ENCODE measurements at places on chromosomes 3 and 15.

- DNase-seq: no peak
Measured at GRCh38 chr3:126850370-126851085, 132.4 kb upstream of the PLXNA1 start.

- DNase-seq: no peak
Measured at GRCh38 chr15:69819371-69819770, 278.3 kb downstream of the TLE3 start.

DNA sequence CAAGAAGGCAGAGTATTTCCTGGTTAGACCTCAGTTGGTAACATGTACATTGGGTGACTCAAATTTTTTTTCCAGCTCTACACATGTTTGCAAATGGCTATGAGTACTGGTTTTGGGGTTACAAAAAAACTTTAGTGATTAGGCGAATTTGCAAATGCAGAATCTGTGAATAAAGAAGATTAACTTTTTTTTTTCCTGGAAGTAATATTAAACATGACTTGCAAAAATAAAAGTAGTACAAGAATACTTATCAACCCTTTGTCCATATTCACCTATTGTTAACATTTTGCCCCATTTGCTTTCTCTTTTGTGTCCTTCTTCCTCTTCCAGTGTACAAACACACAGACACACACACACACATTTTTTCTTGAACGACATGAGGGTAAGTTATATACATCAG is 47.6 kb upstream of the RYK start:
- DNase-seq: no peak

GRCh38 chr3:42717306-42717705 is 14.7 kb upstream of the HHATL start:
- no peak for DNase-seq

DNA sequence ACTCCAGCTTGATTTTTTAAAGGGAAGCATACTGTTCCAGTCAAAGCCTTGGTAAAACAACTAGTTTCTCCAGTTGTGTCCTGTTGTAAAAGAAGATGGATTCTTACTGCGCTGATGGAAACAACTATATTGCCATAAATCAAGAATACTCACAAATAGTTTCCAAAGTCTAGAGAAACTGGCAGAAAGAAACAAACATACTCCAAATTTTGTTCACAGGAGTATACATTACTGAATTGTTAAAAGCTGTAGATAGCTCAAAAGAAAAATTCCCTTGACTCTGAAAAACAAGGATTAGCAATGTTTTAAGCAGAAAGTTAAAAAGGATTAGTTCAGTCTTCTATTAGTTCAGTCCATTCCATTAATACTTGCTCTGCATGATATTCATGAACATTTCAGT is 27.6 kb downstream of the SORD start:
- DNase-seq: no peak

DNA sequence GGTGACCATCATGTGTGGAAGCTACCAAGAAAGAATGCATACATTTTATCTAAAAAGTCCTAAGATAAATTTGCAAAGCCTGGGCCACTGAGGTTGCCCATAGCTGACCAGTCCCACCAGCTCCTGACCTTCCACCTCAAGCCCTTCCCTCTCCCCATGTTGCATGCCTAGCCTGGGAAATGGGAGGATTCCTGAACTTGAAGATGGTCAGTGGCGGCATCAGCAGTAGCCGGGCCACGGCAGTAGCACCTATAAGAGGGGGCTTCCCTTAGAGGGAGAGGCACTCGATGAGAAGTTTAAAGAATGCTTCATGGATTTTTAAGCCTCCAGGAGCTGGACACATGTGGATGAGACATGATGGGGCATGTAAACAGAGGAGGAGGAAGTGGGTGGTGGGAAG is 172.1 kb downstream of the KLF13 start:
- DNase-seq: no peak

GRCh38 chr3:179829401-179829800 is 176.6 kb downstream of the USP13 start:
- DNase-seq: no peak

DNA sequence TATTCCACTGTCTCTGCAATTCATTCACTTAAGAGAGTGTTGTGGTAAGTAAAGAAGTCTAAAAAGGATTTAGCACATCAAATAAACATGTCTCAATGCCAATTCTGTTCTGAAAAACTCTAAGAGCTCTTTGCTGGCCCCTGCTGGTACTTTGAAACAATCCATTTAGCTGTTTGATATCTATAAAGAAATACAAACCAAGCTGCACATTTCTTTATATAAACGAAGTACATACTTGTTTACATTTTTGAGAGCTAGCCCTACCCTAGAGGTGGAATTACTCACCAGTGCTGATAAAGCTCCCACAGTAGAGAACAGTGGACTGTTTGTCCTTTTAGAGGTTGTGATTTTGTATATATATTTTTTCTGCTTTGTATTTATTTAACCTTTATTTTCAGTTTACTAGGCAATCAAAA is 75.5 kb downstream of the NEDD4 start:
- DNase-seq: no peak

GRCh38 chr3:24594161-24594560 is 99.5 kb upstream of the THRB start:
- no peak for DNase-seq

Measured in activated CD4-positive, alpha-beta T cell treated with anti-CD3 and anti-CD28 coated beads, Interleukin-2, amount 10 ng/mL, durations not matched to agents 24 days and 14 days (primary cell).